PC-9 (cell line): ENCODE measurements at places on chromosomes 7 and 10.

GRCh38 chr10:122264436-122264835 is 6.7 kb upstream of the BTBD16 start:
- no peak for DNase-seq

DNA sequence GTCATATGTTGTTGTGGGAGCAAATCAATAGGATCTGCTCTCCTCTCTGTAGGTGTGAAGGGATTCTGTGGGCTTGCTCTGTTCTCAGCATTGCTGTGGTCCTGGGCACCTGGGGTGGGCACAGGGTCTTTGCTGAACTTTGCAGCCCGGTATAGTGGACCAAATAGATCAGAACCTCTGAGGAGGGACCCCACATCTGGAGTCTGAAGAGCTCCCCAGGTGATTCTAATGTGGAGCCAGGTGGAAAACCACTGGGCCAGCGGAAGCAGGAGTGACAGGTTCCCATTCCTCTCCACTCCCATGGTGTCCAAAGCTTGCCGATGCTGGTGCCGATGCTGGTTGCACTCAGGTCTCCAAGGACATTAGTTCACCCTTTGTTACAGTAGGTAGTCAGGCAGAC is 257.2 kb downstream of the GLRX3 start:
- DNase-seq = no peak

GRCh38 chr10:65313406-65313805 is 1612.4 kb upstream of the LRRTM3 start:
- no peak for DNase-seq

GRCh38 chr7:28885771-28886170 is 72.4 kb downstream of the TRIL start:
- peak; percentile 77 for DNase-seq

- DNase-seq = peak; percentile 47
Measured at GRCh38 chr7:139035586-139036353, at the start of gene ZC3HAV1L. TSS of gene ZC3HAV1L (minus strand) at chr7:139036042. CDS start at chr7:139036017, 25 bp downstream.

DNA sequence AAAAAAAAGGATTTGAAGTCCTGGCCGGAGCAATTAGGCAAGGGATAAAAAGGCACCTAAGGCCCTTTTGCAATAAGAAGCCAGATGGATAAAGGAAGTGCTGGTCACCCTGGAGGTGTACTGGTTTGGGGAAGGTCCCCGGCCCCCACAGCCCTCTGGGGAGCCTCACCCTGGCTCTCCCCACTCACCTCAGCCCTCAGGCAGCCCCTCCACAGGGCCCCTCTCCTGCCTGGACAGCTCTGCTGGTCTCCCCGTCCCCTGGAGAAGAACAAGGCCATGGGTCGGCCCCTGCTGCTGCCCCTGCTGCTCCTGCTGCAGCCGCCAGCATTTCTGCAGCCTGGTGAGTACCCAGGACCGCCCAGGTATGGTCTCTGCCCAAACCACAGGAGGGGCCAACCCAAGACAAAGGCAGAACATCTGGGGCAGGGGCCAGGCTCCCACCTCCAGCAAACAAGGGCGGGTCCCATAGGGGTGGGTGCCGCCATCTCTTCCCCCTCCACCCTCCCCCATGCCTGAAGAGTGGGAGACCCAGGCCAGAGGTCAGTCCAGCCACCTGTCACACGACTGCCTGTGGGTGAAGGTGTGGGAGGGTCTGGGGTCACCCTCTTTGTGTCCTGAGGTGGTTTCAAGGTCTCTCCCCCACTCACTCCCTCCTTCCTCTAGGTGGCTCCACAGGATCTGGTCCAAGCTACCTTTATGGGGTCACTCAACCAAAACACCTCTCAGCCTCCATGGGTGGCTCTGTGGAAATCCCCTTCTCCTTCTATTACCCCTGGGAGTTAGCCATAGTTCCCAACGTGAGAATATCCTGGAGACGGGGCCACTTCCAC is at the start of gene PILRB:
TSS of gene PILRB (plus strand) at position 91 of the 830 bp plus-strand sequence. CDS start at position 277, 186 bp downstream.
- DNase-seq = no peak

- no peak for DNase-seq
Measured at GRCh38 chr7:66518151-66518691, 110.5 kb upstream of the KCTD7 start.

GRCh38 chr10:26567351-26567721 is 129.2 kb downstream of the APBB1IP start:
- DNase-seq = no peak

DNA sequence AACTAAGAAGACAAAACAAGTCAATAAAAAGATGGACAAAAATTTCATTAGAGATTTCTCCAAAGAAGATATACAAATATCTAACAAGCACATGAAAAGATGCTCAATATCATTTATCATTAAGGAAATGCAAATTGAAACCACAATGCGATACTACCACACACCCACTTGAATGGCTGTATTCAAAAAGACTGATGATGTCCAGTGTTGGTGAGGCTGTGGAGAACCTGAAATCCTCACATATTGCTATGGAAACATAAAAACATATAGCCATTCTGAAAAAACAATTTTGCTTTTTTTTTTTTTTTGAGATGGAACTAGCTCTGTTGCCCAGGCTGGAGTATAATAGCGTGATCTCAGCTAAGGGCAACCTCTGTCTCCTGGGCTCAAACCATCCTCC is 124.1 kb upstream of the LAMB4 start:
- DNase-seq = no peak
